ENCODE measurements at places on chromosomes 6 and 20. TPM values are rescaled to one million over a fixed set of nuclear protein-coding genes. Genes with fewer than 3 reads are reported as not detected.

- no peak overlapping the region for H3K4me3 ChIP-seq
- DNase-seq: no peak
- H3K4me1 ChIP-seq: no peaks in the 10 kb centered on the region
- H3K36me3 ChIP-seq: no peaks in the 10 kb centered on the region
- no peak overlapping the region for H3K27ac ChIP-seq
Measured at GRCh38 chr6:116557893-116558292, 4.3 kb downstream of the CALHM4 start.

DNA sequence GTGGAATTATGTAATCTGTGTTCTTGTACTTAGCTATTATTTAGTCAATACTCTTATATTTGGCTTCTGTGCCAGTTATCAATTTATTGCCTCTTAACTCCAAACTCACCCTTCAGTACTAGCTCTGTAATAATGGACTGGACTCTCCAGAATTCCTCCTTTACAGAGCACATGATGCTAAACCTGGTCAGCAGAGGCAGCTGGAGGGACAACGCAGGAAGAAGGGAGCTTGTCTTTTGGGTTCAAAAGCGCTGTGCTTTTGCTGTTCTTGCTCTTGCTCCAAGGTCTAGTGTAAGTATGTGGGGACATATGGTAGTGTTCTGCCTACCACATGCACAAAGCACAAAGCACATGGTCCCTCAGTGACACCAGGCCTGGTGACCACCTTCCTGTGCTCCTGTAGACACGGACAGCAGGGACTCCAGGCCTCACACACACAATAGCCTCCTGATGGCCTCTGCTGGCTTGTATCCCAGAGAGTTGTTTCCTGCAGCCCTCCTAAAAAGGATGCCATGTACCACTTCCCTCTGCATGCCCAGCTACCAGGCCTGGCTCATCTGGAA is 46.1 kb downstream of the CHD6 start:
- H3K4me3 ChIP-seq: no peak overlapping the region
- H3K4me1 ChIP-seq: peaks cover 17% of the 10 kb centered on the region
- no peaks in the 10 kb centered on the region for H3K27me3 ChIP-seq
- H3K27ac ChIP-seq: no peak overlapping the region
- no peak for DNase-seq

- no peak overlapping the region for H3K4me3 ChIP-seq
- peak overlapping the region; percentile 42 for H3K27ac ChIP-seq
- H3K27me3 ChIP-seq: no peaks in the 10 kb centered on the region
- peak; percentile 48 for DNase-seq
- H3K4me1 ChIP-seq: peaks cover 64% of the 10 kb centered on the region
- H3K36me3 ChIP-seq: no peaks in the 10 kb centered on the region
Measured at GRCh38 chr6:42374018-42374669, 77.6 kb downstream of the TRERF1 start.

USP49 gene
- 6.4 TPM for total RNA-seq

PRR3 gene
- total RNA-seq: 9.5 TPM

BPI gene
- not detected for total RNA-seq

LTA gene
- 8.7 TPM for total RNA-seq

GRCh38 chr6:24907919-24908649 is 27.7 kb downstream of the RIPOR2 start:
- H3K36me3 ChIP-seq: peaks cover 51% of the 10 kb centered on the region
- peak overlapping the region; percentile 81 for H3K27ac ChIP-seq
- no peaks in the 10 kb centered on the region for H3K27me3 ChIP-seq
- DNase-seq: no peak
- no peak overlapping the region for H3K4me3 ChIP-seq

SIRPG gene
- total RNA-seq: 3.1 TPM
